ENCODE measurements at places on chromosomes 12 and 14.

GRCh38 chr12:78672033-78672432 is 192.5 kb upstream of the SYT1 start:
- no peak for DNase-seq

GRCh38 chr14:64812412-64812811 is 67.3 kb downstream of the SPTB start:
- DNase-seq = no peak

GRCh38 chr12:105832806-105833205 is 305.9 kb downstream of the NUAK1 start:
- DNase-seq = no peak

DNA sequence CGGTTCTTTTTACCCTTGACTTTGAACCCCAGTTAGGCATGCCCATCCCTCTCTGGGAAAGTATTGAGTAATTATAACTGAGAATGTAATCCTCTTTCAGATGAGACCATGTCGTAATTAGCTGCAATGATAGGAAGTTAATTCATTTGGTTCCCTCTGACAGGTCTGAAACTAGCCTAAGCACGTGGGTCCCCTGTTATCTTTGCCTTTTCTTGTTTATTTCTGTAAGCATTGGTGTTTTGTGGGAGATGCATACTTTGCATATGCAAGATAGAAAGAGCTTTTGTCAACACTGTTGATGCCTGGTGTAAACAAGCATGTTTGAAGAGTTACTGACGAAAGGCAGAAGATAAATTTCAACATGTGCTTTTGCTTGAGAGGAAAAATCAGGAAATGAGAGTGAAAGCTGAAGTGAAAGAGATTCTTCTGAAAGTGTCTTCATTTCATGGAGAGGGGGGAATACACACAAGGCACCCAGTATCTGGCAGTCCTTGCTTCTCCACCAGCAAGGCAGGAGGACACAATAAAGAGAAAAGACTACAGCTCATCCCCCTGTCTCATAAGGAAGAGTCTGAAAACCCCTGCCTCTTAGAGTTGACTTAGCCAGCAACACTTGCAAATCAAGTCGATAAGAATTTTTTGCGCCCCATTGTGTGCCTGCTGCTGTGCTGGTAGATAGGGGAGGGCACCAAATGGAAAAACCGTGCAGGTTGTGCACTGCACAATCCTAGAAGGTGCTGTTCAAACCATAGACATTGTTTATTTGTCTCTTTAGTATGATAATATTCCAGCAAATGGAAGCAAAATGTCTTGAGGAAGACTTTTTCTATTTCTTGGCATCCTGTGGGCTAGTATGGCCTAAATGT is 77.8 kb downstream of the SLC24A4 start:
- DNase-seq = no peak

DNA sequence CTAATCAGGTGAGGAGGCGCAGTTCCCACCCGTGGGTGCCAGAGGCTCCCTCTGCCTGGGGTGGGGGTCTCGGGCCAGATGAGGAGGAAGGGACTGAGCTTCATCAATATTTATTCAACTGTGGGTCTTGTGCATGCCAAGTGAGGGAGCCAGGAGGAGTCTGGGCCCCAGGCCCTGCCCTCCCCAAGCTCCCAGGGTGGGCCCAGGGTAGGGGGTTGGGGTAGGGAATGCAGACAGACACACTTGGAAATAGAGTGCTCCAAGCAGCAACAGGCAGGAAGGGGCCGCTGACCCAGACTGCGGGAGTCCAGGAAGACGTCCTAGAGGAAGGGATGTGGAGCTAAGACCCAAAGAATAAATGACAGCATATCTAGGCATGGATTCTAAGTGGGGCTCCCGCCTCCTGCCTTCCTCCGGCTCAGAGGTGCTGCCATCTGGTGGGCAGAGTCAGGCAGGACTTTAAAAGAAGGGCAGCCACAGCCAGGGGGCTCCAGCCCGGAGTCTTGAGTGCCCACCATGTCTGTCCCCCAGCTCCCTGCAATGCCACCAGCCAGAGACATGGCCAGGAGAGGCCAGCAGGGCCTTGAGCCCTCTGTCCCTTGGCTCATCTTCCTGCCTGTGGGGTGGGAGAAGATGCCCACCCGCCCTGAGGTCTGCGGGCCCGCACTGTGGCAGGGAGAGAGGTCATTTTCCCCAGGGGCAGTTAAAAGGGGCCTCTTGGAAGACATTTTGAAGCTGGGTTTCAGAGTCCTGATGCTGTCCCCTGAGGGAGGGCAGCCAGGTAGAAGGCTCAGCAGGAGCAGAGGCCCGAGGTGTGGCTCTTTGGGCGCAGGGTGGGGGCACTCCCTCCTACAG is 70.1 kb downstream of the PHETA1 start:
- no peak for DNase-seq

DNA sequence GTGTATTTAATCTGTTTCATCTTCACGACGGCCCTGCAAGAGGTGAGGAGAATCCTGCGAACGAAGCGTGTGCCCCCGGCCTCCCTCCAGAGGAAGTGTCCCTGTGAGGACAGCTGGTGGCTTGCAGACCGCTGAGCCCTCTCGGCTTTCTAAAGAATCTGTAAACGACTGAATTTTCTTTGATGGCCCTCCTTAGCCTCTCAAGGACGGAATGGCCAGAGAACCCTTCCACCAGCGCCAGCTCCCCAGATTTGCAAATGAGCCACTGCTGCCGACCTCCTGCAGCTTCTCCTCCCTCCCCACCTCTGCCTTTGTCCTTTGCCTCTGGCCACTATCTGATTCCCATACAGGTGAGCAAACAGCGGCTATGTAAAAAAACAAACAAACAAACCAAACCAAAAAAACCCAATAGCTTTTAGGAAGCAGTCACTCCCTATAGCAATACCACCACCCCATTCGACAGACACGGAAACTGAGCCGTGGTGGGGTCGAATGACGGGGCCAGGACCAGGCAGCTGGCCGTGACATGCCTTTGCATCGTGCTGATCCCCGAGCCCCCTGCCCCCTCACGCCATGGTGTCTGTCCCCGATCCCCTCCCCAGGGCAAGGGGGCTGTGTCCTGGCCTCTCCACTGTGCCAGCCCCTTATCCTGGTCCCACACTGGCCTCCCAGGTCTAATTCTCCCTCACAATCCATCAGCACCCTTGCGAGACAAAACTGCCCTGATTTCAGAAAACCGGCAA is 23.6 kb downstream of the RFLNA start:
- no peak for DNase-seq

All from activated T-helper 1 cell treated with Interleukin-2 at 50 U/mL for 16 hours (primary cell).